CD8-positive, alpha-beta memory T cell (primary cell): ENCODE measurements at places on chromosomes 3 and 15.
A peak's percentile ranks its signal among the peaks of the same experiment; 100 is the strongest.

DNA sequence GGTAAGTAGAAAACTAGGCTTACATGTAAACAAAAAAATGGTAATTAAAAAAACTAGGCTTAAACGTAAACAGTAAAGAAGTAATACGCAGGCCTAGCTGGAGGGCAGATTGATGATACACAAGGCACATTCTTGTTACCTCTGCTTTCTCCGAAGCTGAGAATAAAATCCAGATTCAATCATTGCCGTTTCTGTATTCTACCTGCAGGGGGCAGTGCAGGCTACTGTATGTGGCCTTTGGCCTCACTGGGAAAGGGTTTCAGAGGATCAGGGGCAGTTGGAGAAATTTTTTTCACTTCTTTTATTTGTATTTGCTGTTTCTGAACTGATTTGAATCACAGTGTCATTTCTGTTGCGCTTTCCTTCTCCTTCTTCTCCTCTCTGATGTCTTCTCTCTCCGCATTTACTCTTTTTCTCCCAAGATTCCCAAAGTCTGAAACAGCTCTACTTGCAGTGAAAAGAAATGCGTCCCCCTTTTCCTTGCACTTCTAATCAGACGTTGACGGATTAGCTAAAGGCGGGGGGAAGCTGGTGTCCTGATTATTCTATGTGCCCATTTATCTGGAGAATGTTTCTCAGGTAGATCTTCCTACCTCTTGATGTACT lies 67.1 kb upstream of the MCTP2 start:
- no peaks in the 10 kb centered on the region for H3K4me1 ChIP-seq
- no peak overlapping the region for H3K4me3 ChIP-seq
- H3K27ac ChIP-seq: no peak overlapping the region
- DNase-seq: peak; percentile 34
- no peaks in the 10 kb centered on the region for H3K36me3 ChIP-seq
- no peaks in the 10 kb centered on the region for H3K27me3 ChIP-seq

DNA sequence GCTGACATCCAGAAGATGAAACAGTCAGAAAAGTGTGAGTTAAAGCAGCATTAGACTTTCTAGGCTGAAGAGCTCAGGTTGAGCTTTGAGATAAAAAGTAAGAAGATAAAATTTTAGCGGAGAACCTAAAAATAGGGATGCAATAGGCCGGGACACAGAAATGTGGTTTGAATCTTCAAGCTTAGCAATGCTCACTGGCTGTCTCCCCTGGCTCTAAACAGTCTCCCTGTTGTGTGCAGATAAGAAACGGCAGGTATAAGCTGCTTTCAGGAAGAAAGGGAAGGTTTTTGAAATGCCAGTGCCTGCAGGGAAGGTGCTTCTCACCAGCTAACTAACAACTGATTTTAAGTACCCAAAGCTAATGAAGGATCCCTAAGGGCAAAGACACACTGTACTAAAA lies 718.7 kb upstream of the SGO1 start:
- H3K27me3 ChIP-seq: no peaks in the 10 kb centered on the region
- no peak overlapping the region for H3K4me3 ChIP-seq
- H3K27ac ChIP-seq: no peak overlapping the region

DNA sequence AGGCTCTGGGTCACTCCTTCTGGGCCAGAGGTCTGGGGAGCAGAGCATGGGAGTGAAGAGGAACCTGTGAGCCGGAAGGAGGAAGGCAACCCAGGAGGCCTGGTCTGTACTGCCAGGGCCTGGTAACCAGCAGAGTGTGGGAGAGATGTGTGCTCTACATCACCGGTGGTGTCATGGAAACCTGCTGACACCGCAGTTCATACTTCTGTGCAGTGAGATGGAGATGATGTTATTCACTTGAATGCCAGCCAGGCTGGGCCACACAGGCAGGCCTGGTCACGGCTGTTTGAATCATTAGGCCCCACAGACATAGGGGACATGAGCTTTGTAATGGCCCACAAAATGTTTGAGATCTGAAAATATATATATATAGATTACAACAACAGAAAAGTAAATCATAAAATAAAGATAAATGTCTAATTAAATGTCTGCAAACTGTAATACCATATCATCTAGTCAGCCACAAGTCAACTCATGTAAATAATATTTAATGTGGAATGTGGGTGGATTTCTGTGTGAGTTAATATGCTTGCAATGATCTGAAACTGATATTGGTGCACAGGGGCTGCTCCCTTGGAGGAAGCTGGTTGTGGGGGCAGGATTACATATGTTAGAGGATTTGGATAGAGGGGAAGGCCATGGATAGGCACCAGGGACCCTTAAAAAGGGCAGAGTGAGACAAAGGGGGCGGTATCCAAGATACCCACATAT lies 108.5 kb upstream of the PFN2 start:
- no peak overlapping the region for H3K4me3 ChIP-seq
- H3K27me3 ChIP-seq: no peaks in the 10 kb centered on the region
- no peak for DNase-seq
- no peaks in the 10 kb centered on the region for H3K4me1 ChIP-seq
- no peak overlapping the region for H3K27ac ChIP-seq

GRCh38 chr3:191391861-191392808 lies 61.8 kb upstream of the UTS2B start:
- no peaks in the 10 kb centered on the region for H3K27me3 ChIP-seq
- H3K27ac ChIP-seq: no peak overlapping the region
- DNase-seq: no peak
- no peaks in the 10 kb centered on the region for H3K36me3 ChIP-seq
- no peak overlapping the region for H3K4me3 ChIP-seq
